ENCODE measurements at places on chromosomes 5 and 9.

DNA sequence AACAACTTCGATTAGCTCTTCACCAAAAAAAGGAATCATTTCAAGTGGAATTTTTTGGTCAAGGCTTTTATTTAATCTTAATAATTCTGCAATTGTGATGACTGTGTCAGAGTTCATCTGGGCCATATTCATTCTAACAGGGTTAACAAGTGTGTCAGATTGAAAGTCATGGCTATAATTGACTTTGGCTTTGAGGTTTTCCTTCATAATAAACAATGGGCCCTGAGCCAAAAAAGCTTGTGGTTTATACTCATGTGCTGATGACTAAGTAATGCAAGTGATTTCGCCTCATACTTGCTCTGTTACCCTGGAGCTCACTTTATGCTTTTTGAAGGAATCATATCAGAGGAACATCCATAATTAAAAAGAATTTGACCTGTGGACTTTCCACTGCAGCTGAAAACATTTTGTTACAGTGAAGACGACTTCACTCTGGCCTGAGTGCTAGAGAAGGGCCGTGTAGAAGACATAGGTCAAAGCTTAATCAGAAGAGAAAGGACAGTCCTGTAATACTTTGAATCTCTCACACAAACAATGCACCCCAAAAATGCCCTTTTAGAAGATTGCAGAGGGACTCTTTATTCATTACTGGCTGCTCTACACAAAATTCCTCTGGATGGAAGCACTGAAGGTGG, 101.7 kb downstream of the GDNF start:
- DNase-seq: no peak

DNA sequence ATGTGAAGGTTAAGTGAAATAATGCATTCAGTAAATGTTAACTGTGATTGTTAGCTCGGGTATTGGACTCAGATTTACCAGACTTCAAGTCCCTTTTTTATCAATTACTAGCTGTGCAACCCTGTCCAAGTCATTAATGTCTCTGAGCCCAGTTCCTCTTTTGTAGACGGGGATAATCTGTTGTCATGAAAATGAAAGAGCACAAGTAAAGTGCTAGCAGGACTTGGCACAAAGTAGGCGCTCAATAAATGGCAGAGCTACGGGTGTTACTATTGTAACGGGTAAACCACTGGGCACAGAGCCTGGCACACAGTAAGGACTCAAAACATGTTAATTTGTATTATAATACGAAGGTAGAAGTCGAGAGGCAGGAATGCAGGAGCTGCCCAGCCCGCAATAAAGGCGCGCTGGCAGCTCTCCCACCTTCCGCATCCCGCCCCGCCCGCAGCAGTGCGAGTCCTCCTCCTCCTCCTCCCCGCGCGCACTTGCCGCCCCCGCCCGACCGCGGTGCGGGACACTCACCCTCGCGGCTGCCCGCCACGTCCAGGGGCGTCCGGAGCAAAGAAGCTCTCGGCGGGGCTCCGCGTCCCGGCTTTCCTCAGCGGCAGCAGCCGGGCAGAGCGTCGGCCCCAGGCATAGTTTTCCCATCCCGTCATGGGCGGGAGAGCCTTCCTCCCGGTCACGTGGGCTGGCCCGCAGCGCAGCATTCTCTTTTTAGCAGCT, at the start of gene C1QTNF2:
Gene C1QTNF2 (minus strand): TSS at position 637 of the 723 bp plus-strand sequence. CDS start 15,615 bp downstream, outside the sequence.
- DNase-seq: no peak

- DNase-seq: no peak
Observed at GRCh38 chr5:140113180-140113698, 670 bp upstream of the PURA start.

GRCh38 chr5:146910239-146910638, 31.7 kb upstream of the PPP2R2B start:
- DNase-seq: no peak

DNA sequence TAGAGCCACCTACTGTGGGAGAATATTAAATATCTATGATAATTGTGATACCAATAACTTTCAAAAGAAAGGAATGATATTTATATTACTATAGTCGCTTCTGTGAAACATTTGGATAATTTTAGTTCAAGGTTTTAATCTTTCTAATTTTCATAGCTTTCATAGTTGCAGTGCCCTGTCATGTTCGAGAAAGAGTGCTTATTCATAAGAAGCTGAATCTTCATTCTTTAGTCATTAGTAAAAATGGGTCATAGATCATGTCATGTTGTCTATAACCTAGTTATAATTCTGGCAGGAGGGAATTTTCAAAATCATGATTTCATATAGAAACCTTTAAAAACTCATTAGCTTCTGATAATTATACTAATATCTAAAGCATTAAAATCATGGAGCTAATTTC, 685.6 kb downstream of the CETN3 start:
- no peak for DNase-seq

DNA sequence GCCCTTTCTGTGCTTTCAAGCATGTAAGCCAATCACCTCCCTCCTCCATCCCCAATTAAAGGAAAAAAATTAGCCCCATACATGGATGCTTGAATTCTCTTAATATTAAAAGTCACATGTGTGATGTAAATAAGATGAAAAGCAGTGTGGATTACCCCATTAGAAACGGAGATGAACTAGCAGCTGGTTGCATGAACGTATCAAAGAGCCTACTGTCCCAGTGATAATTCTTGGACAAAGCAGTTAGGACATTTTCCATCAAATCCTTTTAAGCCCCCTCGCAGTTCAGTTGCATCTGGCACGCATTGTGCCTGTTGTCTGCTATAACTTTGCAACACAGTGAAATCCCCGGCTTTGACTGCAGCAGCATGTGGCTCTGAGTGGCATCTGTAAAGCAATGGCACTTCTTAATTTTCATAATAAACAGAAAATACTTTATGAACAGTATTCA, 285.6 kb downstream of the FBXL7 start:
- DNase-seq: no peak

DNA sequence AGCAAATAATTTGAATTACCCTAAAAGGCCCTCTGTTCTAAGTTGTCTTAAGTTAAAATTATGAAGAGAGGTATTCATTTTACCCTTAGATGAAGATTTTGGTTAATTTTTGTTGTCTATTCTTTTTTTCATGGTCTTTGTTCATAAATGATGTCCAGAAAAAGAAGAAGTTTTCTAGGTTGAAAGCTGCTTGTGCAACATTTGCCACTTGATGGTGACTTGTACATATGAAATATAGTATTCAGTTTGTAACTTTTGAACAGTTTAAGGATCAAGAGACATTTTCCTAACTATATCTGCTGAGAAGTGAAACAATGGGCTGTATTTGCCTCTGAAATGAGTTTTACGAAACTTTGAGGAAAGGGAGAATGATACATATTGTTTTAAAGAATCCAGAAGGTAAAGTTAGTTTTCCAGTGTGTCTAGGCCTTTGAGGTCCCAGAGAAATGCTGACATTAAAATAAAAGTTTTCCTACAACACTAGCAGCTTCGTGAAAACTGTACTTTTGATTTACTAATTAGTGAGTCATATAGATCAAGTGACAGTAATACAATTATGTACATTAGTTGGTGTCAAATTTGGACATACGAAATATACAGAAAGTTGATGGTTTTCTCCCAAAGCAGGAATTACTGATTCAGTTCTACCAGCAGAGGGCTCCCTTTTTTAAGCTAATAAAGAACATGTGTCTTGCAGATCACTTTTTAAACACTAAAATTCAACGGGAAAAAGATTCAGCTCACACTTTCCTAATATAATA, 70.5 kb downstream of the PIK3R1 start:
- DNase-seq: no peak

GRCh38 chr9:131728961-131729360, 10.9 kb downstream of the RAPGEF1 start:
- DNase-seq: no peak

- no peak for DNase-seq
Observed at GRCh38 chr9:75880618-75881017, 9.9 kb upstream of the PCSK5 start.

DNA sequence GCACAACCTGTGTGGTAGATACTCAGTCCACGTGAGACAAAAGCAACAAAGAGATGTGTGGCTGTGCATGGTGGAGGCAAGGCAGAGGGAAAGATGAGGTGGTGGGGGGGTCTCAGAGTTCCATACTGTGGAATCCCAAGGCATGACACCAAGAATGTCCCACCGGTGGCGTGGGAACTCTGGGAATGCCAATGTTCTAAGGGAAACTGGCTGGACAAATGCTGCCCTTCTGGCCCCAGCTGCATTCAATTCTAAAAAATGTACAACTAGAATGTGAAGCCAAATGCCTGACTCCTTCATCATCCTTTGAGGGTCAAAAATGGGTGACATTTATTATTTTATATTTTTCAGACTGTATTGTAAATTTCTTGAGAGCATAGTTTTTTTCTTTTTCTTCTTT, 58.2 kb upstream of the EQTN start:
- no peak for DNase-seq

- DNase-seq: no peak
Observed at GRCh38 chr5:98917433-98917832, 11.4 kb downstream of the CHD1 start.

DNA sequence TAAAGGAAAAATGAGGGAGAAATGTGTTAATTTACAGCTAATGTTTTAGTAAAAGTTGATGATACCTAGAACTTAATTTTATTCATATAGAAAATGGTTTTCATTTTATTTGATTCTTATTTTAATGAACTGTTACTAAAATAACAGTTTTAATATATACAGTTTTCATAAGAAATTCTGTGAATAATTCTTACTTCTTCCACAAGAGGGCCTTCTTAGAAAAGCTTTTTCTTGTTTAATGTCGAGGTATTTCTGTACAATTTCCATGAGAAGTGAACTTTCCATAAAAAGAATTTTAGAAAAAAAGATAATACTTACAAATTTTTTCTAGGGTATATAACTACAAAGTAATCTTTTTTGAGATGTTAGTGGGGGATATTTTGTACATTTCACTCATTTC, 73.9 kb downstream of the KLF9 start:
- no peak for DNase-seq

DNA sequence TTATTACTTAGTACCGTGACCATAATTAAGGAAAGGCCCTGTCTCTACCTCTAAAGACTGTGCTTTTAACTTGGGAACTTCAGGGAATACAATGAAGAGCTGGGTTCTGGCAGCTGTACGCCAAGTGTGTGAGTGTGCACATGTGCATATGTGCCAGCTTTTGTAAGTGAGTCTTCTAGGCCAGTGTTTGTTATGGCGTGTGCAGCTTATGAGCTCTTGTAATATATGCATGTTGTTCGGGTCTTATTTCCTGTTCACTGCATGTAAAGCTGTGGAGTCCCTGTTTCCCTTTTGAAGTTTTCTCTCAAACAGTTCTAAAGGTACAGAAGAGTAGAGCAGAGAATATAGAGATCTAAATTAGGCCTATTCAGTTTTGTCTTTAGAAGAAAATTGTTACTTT, 30.5 kb downstream of the TGFBR1 start:
- no peak for DNase-seq

- DNase-seq: no peak
Observed at GRCh38 chr9:32737378-32737777, 46.0 kb upstream of the TMEM215 start.

- DNase-seq: no peak
Observed at GRCh38 chr5:30802961-30803705, 390.4 kb upstream of the CDH6 start.

DNA sequence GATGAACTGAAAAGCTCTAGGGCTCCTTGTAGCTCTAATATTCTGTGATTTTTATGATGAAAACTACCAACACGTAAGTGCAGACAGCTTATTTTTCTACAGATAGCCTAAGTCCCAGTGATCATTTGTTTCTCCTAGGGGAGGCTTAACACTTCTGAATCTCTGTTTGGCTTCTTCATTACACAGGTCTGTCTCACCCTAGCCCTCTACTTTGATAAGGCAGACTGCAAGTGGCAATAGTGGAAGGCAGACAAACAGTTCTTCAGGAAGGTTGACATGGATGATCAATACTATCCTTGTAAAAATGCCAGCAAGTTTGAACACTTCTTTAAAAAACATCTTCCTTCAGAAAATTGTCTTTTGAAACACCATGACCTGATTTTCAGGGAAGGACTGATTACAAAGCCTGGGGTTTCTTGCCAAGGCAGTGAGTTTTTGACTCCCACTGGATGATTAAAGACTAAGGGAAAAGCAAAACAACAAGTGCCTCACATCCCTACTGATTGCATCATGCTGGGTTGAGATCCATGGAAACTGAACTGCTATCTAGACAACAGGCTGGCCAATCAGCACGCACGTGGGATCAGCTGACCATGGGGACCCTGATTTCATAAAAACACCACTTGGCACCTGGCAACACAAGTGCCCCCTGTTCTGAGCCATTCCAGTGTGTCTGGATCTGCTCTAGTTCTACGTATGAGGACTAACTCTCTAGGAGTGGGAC, 212.2 kb downstream of the SMARCA2 start:
- no peak for DNase-seq

- DNase-seq: peak; percentile 83
Observed at GRCh38 chr9:91424403-91425176, 958 bp upstream of the NFIL3 start.

DNA sequence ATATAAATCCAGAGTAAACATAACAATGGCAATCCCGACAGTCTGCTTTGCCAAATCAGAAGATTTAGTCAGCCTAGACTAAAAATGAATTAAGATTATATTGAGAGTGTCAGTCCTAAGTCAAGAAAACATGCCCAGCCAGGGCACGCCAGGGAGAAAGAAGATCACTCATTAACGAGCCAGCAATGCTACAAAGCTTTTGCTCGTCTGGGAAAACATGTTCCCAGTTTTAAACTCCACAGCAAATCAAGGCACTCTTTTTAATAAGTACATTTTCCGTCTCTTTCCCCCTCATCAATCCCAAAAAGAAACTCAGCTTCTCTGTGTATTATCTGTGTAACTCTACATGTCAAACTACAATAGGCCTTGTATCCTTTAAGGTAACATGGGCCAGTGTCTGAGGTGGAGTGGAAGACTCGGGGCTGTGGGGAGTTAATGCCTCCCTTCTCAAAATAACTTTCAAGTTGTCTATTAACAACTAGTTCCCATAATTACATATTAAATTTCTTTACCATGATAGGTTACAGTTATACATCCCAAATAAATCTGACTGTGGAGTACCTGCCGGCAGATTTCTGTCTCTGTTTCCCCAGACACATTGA, 40.9 kb downstream of the NFIB start:
- DNase-seq: no peak

DNA sequence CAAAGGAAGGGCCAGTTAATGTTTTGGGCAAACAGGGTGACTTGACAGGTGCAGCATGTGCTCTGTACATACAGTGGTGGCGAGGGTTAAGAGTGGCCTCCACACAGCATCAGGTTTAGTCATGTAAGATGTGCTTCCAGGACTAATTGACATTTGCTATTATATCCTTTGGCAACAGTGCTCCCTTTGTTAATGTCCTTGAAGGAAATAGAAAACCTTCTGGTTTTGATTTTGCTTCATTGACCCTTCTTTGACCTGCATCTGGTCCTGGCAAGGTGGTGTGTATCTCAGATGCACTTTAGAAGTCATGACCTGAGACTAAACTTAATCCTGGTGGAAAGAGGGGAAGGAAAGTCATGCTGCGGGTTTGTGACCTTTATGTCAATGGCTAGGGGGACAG, 440.0 kb downstream of the ENC1 start:
- no peak for DNase-seq

- no peak for DNase-seq
Observed at GRCh38 chr9:71765693-71766092, 2.6 kb downstream of the CEMIP2 start.

- no peak for DNase-seq
Observed at GRCh38 chr5:44900273-44900954, 91.7 kb downstream of the MRPS30 start.

GRCh38 chr5:79471556-79471955, 42.4 kb downstream of the HOMER1 start:
- DNase-seq: no peak

- no peak for DNase-seq
Observed at GRCh38 chr5:54360089-54360488, 49.7 kb upstream of the ARL15 start.

Measured in breast epithelium (tissue), 4 donors.